Kasumi-1 (cell line): ENCODE measurements at places on chromosomes 3 and 15.

GRCh38 chr3:39289107-39289506, 9.3 kb upstream of the CX3CR1 start:
- DNase-seq, result no peak

GRCh38 chr15:56537881-56538280, 72.9 kb upstream of the MNS1 start:
- peak; percentile 30 for DNase-seq

DNA sequence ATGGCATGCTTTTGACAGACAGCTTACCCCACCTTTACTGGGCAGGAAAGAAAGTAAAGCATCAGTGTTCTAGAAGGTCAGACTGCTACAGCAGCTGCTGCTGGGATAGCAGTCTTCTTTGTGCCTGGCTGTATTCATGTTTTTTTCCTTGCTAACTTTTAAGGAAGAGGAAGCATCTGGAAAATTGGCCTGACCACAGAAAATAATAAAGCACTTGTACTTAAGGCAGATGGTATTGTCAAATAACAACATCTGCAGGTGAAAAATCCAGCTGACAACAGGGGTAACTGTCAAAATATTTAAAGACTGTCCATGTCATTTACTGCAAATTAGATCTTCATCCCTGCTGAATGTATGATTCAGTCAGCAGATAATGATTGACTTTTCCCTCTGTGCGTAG, 229.0 kb downstream of the OXSM start:
- peak; percentile 59 for DNase-seq

- no peak for DNase-seq
Observed at GRCh38 chr3:48832684-48833083, 15.0 kb downstream of the PRKAR2A start.

DNA sequence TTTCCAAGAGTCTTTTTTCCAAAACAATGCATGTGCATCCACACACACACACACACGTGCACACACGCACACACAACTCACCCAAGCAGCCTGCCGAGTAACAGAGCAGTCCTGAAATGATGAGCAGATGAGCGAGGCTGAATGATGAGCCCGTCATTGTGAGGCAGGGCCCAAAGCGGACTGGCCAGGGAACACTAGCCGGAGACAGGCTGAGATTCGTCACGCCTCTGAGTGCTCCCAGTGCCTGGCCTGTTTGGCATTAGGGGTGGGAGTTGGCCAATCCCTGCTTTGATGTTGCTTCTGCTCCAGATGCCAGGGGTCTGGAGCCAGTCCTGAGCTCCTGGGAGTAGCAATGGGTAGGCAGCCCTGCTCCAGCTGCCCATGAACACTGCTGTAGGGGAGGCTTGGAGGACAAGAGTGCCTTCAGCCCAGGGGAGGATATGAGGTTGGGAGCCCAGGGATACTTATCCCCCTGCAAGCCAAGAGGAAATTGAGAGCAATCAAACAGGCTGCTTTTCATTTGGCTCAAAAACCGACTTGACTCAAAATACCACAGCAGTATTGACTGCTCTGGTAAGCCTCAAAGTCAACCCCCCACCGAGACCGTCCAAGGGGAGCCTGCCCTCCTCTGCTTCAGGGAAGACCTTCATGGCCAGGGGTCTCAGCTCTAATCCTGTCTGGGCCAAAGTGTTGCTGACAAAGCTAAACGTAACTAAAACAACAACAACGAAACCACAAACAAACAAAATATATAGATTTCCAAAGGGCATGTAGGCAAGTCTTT, 22.9 kb downstream of the COLQ start:
- DNase-seq, result no peak

DNA sequence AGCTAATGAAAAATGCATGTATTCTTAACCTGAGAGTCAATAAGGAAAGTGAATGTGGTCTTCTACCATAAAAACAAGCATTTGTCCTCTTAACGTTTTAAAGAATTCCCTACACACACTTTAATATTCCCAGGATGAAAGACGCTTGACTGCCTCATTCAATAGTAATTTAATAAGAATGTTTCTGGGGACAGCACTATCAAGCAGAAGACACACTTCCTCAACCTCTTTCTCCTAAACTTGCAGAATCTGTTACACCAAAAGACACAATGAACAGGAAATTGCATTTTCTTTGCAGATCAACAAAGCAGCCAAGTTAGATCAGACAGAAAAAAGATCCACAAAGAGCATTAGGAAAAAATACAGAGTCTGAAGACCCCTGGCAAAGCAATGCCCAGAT, 97.7 kb downstream of the PLCH1 start:
- DNase-seq, result peak; percentile 15

- DNase-seq, result no peak
Observed at GRCh38 chr3:105422645-105423044, 55.9 kb downstream of the ALCAM start.

- DNase-seq, result no peak
Observed at GRCh38 chr15:95464509-95464908, 866.0 kb upstream of the NR2F2 start.
